ENCODE measurements at places on chromosomes 4 and X.
A peak's percentile ranks its signal among the peaks of the same experiment; 100 is the strongest.

GRCh38 chr4:8818063-8818881, 53.4 kb downstream of the HMX1 start:
- no peak for DNase-seq

DNA sequence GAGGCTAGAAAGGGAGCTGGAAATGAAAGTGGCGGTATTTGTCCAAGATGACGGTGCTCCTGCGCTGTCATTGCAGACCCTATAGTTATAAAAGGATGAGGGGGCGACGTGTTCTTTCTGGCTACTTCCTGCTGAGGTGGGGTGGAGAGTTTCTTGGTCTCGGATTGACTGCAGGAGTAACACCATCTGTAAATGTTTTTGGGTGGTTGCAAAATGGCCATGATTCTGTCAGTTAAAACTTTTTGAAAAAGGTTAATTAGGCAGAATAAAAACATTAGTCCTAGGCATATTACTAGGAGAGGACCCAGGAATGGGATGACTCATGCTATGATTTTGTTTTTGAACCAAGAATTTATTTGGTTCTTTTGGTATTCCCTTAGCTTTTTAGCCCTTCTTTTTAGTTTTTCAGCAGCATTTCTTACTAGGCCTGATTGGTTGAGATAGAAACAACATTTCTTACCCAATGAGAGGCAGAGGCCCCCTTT, 53.1 kb downstream of the USP11 start:
- DNase-seq, result no peak

- no peak for DNase-seq
Observed at GRCh38 chr4:89329280-89329679, 21.7 kb upstream of the GPRIN3 start.

DNA sequence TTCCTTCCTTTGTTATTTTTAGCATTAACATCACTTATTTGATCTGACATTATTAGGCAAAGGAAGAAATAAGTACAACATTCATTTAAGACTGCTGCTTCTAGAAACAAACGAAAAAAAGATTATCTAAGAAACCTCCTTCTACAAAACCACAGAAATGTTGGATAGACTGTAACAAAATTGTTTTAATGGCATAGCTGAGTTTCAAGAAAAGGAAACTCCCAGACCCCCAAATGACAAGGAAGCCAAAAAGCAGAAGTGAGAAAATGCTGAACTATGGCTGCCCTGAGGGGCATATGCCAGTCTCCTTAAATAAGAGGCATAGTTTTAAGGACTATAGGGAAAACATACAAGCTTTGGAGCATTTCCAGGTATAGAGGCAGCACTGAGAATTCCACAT, 1431.6 kb upstream of the TENM3 start:
- peak; percentile 37 for DNase-seq

DNA sequence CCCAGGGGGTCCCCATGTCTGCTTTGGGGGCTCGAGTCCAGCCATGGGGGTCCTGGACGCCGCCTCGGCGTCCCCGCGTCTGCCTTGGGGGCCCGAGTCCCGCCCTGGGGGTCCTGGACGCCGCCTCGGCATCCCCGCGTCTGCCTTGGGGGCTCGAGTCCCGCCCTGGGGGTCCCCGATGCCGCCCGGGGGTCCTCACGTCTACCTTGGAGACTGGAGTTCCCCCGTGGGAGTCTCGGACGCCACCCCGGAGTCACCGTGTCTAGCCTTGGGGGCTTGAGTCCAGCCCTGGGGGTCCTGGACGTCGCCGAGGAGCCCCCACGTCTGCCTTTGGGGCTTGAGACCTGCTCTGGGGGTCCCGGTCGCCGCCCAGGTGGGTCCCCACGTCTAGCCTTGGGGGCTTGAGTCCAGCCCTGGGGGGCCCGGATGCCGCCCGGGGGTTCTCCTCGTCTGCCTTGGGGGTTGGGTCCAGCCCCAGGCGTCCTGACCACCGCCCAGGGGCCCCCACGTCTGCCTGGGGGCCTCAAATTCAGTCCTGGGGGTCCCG, 1.1 kb upstream of the GTPBP6 start:
- DNase-seq, result no peak

DNA sequence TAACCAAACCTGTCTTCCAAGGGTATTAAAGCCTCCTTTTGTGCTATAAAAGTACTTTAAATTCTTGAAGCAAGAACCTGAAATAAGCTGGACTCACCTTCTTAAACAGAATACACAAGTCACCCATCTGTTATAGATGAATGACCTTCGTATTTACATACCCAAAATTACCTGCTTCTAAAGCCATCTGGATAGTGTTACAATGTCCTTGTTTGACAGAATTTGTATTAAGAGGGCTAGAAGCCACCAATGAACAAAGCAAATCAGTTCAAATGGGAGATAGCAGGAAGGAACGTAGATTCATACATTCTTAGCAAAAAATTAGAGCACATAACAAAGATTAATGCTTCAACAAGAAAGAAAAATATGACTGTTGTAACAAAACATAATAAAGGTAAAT, 33.7 kb upstream of the CCSER1 start:
- DNase-seq, result no peak

DNA sequence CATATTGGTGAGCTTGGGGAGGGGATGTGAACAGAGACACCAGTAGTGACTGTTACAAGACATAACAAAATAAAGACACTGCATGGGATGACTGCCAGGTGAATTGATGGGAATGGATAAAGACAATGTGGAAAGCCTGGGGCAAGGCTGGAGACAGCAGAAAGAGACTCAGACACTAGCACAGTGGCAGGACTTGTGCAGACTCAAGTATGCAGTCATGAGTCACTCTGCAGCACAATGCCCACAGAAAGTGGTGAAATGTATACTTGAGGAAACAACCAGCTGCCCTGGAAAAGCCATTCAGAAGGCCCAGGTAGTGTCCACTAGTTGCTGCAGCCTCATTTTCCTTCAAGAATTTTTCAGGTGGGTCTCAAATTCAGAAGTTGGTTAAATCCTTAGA, 452.3 kb downstream of the MID1IP1 start:
- DNase-seq, result no peak

GRCh38 chr4:173752610-173753230, 222.7 kb upstream of the HAND2 start:
- DNase-seq, result peak; percentile 71

DNA sequence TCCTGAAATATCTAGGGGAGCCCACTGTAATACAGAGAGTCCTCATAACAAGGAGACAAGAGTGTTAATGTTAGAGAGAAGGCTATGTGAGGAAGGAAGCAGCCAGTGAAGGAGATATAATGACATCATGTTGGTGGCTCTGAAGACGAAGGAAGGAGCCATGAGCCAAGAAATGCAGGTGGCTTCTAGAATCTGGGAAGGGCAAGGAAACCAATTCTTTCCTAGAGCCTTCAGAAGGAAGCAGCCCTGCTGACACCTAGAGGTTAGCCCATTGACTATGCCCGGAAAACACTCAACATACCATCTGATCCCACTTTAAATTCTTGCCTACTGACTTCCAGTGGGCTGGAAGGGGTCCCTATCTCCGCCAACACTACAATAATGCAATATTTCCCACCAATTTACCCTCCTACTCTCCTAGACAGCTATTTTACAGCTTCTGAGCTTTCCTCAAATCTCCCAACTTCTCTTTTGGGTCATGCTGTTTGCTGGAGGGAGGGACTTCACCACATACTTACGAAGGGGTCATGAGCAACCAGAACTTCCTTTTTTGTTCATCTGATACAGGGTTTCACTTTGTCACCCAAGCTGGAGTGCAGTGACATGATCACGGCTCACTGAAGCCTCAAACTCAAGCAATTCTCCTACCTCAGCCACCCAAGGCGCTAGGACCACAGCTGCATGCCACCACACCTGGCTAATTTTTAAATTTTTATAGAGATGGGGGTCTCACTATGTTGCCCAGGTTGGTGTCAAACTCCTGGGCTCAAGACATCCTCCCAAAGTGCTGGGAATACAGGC, 25.2 kb upstream of the G3BP2 start:
- peak; percentile 89 for DNase-seq

DNA sequence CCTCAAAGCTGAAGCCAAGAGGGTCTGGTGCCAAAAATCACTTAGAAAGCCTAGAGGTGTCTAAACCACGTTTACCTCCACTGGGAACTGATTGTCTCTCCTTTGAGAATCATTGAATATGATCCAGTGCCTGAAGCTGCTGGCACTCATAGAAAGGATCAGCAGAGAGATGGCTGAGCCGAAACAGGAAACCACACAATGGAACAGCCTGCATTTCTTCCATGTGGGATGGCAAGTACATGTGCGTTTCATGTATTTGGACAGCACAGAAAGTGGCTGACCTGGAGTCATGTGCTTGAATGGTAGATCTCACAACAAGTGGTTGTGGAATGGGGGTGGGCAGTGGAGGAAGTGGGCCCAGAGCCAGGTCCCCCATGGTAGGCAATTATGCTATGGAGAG, 533.7 kb downstream of the INPP4B start:
- DNase-seq, result no peak

GRCh38 chrX:39449352-39449751, 648.1 kb downstream of the MID1IP1 start:
- DNase-seq, result no peak

DNA sequence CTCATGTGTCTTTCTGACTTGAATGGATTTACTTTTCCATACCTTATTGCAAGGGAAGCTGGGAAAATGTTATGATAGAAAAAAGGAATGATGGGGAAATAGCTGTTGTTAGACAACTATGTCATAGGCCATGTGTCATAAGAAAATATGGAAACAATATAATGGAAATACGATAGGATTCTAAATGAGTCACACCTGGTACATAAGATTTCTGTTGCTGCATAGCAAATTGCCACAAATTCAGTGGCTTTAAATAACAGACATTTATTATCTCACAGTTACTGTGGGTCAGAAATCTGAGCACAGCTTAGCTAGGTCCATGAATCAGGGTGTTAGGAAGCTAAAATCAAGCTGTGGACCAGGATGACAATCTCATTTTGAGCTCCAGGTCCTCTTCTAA, 44.6 kb upstream of the ANKRD50 start:
- no peak for DNase-seq

DNA sequence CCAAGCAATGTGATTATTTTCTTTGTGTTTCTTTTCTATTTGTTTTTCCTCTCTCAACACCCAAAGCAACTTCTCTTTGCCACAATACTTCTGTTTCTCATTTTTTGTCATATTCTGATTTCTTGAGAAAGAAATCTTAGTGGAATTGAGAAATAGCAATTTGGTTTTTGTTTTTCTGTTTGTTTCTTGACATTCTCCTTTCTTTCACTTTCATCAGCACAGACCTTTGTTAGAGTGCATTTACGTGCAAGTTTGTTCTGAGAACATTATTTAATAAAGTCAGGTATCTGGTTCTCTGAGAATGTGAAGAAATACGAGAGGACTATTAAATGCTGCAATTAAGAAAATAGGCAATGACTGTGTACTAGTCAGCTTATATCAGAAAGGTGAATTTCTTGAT, 608.1 kb upstream of the AADAT start:
- no peak for DNase-seq

GRCh38 chrX:56793112-56793430, 64.0 kb downstream of the NBDY start:
- no peak for DNase-seq

DNA sequence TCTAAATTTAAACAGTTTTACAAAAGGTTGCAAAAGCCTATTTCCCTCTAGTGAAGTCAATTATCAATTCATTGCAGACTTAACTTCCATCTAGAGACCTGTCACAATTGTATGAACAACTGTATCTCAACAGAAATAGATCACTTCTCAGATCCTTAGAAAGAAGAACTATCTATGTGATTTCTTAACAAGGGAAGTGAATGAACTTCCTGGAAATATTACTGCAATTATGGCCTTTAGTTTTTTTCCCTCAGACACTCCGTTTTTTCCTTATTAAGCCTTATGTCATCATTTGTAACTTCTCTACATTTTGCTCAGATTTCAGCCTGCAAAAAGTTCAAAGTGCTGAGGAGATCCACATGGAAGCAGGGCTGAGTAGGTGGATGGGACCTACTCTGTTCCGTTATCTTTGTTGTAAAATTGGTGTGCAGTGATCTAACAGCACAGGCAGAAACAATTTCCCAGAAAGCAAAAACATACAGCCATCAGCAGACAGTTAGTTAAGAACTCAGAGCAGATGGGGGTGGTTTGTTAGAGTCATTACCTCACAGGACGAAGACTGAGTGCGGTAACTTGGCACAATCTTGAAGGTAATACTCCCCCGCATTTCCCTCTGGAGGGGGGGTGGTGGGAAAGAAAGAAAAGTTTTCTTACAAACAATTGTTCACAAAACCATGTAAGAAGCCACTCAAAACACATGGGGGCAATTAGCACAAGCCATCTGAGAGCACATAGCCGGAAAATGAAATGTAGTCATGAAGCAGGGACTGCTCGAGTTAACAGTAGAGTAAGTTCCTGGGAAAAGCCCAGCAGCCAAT, 112.3 kb downstream of the NYX start:
- peak; percentile 85 for DNase-seq

DNA sequence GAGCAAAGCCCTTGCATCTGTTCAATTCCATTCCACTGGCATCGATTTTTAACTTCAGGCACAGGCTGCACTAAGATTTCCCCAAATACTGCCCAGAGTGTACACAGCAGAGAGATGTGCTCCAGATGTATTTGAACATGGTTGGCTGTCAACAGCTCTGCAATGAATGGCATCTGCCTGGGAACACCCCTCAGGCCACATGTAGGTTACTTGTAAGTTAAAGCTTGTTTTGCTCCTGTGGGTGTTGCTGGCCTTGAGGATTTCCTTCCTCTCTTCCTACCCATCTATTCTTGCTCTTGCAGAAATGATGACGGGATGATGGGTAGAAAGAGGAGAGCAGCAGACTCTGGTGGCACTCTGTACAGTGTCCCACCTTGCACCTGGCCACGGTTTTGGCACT, 69.3 kb upstream of the HELT start:
- no peak for DNase-seq

DNA sequence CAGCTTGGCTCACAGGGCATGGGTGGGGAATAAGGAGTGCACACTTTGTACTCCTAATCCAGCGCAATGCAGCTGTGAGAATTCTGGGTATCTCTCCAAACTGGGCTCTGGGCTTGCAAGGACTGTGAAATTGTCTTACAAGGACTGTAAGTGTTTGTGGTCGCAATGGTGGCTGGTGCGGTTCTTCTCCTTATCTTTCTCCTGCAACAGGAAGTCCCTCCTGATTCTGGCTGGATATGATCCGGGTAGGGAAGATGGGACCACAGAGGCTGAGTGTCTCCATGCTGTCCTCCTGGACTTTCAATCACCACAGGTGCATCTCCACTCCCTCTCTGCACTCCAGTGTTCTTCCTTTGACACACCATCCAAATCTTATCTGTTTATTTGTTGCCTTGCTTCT, 55.7 kb upstream of the GYPE start:
- DNase-seq, result peak; percentile 79

GRCh38 chr4:174631901-174632758, 109.8 kb upstream of the HPGD start:
- peak; percentile 82 for DNase-seq

- no peak for DNase-seq
Observed at GRCh38 chrX:47224266-47224895, 5.9 kb downstream of the CDK16 start.

GRCh38 chr4:183468210-183469095, 24.0 kb downstream of the CDKN2AIP start:
- no peak for DNase-seq

DNA sequence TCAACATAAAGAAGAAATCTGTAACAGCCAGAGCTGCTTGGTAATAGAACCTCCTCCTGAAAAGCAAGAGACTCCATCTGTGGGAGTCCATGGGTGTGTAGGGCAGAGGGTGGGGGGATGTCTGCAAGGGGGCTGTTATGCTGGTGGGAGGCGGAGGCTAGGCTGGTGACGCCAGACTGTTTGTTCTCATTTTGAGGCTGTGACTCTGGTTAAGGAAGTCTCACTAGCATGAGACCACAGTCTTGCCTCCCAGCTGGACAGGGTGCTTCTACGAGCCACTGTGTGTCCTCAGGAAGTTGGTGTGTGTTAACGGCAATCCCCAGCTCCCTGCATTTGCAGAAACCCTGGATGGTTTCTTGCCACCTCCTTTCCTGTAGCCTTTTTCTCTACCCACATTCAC, 79.8 kb downstream of the NSUN7 start:
- no peak for DNase-seq
